ENCODE measurements at places on chromosomes 6 and 20.

- DNase-seq, result no peak
These were observed 782.8 kb downstream of the TFAP2A start for GRCh38 chr6:9632026-9632425.

DNA sequence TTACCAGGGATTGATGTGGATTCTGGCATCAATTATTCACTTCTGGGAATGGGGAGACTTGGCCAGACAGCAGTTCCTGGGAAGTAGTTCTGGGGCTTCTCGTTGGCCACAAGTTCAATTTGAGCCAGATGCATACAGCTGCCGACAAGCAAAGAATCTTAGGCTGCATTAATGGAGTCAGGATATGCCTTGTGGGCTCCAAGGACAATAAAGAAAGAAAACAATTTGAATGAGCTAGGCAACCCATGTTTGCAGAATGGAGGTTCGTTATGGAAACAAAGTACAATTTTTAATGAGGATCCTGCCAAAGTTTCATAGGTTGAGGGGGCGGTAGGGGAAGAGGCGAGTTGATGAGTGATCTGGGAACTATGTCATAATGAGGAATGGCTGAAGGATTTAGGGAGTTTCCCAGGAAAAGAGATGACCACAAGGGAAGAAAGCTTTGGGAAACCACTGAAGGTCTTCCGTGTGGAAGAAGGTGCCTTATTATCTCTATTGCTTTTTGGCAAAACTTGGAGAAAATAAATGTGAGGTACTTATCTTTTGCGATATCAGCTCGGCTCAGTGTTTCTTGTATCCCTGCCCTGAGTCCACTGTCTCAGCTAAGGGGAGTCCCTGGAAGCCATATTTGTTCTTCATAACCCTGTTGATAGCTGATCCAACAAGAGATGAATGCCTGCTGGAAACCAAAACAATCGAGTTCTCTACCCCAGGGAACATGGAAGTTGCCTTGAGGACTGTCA is 181.0 kb upstream of the ZNF217 start:
- DNase-seq, result no peak

- DNase-seq, result peak; percentile 20
These were observed 14.0 kb downstream of the POM121L2 start for GRCh38 chr6:27297857-27298730.

GRCh38 chr20:51382986-51383821 is 159.3 kb downstream of the NFATC2 start:
- DNase-seq, result no peak

DNA sequence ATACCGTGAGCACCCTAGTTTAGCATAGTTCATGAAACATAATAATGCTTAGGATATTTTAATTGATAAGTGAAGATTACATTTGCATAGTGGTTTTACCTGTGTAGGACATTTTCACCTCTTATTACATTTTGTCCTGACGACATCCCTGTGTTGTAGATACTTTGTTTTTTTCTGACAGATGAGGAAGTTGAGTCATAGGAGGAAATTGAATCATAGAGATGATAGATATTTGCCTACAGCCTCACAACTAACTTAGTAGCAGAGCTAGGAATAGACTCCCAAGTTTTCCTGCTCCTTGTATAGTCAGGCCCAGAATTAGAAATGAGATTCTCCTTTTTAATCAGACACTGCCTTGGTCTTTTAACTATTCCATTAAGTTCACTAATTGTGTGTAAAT is 100.5 kb upstream of the SUPT3H start:
- DNase-seq, result no peak

DNA sequence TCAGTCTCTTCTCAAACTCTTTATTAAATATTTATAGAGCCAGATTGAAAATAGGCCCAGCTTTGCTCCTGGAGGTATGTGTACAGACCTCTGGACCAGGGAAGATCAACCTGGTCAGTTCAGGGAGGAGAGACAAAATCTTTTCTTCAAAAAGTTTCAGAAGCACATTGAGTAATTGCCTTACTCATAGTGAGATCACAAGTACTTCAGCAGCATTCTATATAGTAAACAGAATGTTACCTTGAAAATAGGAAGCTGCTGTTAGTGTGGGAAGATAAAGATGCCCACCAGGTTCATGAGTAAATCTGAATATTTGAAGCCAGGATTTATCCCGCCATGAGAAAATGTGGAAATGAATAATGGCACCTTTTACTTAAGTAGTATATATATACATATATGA is 665.9 kb upstream of the CITED2 start:
- no peak for DNase-seq

DNA sequence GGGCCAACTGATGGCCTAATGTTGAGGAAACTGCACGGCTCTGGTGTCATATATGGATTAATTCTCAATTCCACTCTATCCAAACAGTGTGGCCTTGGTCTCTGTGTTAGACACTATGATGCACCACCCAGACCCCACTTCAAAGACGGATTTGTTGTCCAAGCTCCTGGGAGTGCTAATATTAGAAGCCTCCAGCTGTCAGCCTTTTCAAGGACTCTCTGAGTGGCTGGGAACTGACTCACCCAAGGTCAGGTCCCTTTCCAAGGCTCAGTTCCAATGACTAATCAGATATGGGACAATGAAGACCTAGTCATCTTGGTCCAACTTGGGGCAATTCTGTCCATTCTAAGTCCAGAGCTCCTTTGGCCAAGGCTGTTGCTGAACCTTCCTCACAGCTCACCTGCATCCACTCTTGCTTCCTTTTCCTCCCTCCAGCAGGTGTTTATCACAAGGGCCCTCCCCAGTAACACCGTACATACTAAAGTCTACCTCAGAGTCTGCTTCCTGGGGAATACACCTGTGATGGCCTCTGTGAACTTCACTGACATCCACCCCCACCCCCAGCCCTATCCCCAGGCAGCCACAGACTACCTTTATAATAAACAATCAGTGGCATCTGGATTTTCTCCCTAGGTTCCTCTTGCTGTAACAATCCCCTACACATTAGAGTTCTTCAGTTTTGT is 7.2 kb upstream of the IL20RA start:
- no peak for DNase-seq

DNA sequence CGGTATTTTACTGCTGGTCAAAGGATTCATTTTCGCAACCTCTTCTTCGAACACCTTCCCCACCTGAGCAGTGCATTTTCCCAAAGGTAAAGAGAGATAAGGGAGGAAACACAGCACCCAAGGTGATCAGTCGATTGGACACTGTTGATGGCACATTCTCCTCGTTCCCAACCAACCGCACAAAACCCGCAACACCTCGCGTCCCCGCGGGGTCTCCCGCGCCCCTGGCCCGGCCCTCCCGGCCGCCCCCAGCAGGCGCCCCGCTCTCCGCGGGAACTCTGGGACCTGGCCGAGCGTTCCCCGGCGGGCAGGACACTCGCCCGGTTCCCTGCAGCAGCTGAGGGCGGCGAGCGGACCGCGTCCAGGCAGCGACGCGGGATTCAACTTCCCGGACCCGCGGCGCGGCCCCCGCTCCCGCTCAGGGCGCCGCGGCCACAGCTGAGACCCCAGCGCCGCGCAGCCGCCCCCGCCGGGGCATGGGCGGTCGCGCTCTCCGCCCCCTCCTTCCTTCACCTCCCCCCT is 506 bp downstream of the RGS17 start:
- no peak for DNase-seq

DNA sequence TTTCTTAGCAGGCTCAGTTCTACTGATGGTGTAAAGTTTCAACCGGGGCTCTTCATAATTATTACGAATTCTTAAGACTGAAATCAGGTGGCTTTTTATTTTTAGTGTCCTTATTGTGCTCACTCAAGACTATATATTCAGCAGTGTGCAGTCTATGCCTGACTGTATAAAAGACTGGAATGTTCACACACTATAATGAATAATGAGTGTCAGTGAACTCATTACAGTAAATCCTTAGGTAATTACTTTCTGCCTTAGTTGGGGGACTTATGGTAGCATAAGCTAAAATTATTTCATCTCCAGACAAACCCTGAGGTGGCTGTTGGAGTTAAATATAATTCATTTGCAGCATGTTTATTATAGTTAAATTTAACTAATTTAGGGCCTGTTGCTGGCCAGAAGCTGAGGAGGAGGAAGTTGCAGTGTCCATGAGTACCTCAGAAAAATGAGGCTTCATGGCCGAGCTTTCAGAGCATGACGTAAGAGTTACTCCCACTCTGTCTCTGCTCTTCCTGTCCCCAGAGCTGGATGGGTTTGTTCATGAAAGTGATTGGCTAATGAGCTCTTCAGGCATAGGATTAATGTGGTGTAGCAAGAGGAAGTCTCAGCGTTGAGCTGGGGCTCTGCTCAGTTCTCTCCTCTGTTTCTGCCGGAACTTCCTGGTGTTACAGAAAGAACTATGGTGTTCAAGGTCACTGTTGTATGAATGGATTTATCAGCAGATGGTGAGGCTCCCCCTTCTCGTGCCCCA is 335.7 kb downstream of the NRN1 start:
- peak; percentile 51 for DNase-seq

GRCh38 chr6:157994125-157994795 is 12.6 kb downstream of the SYNJ2 start:
- no peak for DNase-seq

GRCh38 chr6:92125681-92126080 is 1293.7 kb downstream of the EPHA7 start:
- no peak for DNase-seq

DNA sequence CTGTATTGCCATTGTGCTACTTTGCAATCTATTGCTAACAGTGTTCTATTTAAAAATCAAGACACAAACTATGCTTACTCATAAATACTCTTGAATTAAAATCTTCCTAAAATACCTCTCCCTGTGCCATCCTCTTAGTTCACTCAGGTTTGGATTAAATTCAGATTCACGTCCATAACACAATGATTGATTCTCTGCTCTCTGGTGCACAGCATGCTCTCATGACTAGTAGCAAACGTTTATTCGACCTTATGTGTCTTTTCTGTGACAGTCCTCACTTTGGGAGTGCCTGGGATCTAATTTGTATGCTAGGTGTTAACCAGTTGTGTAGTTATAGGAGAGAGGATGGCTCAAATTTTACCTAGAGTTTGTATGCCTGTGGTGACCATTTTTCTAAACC is 270.4 kb upstream of the FKBP1C start:
- DNase-seq, result no peak

- peak; percentile 69 for DNase-seq
These were observed 22.7 kb upstream of the CCND3 start for GRCh38 chr6:41964201-41964887.

DNA sequence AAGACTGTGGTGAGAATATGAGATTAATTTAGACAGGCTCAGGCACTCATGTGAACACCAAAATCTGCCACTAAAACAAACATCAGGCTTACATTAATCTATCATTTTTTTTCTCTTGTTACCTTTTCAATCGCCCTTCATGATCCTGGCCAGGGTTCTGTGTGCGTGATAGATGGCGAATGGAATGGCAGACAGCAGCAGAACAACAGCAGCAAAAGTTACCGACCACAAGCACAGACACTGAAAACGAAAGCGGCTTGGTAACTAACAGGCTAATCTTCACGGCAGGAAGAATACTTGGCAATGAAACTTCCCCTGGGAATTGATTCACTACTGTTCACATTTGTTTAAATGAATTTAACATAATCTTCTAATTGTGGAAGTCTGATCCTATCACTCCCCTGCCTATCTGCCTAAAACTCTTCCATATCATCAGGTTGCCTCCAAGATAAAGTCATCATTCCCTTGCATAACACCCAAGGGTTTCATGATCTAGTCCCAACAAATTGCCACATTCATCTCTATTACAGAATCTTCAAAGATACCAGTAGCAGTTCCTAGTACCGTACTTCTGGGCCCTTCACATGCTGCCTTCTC is 28.7 kb downstream of the PTPRK start:
- no peak for DNase-seq

GRCh38 chr20:35954907-35955251 is 577 bp upstream of the SCAND1 start:
- DNase-seq, result peak; percentile 38

DNA sequence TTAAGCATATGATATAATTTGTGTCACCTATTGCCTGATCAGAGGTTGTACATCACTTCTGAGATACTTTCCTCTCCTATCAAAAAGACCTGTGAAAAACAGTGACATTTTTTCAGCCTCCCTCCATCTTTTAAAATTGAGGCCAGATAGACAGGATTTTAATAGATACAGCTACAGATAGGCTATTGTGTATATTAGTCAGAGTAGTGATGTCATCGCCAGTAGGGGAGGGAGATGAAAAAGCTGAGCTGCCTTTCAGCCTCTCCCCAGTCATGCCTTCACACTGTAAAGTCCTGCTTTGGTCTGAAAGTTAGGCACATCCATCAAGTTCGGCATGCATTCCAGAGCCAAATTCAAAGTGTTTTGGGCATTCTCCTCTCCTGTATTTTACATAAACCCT is 7.9 kb upstream of the PABPC1L start:
- peak; percentile 16 for DNase-seq

DNA sequence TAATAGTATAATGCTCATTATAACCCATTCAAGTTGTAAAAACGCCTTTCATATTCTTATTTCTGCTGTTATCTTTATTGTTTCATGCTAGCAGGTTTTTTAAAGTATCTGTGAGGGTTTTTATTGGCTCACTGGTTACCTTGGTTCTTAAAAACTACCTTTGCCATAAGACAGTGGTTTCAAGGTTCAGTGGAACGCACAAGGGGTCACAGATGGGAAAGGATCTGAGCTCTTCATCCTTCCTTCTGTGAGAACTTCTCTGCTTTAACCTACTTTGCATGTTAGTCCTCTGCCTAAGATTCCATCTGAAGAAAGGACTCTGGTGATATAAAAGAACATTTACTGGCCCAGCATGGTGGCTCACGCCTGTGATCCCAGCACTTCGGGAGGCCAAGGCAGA is 492.6 kb downstream of the CD83 start:
- DNase-seq, result no peak

GRCh38 chr20:47466704-47467459 is 34.8 kb upstream of the NCOA3 start:
- DNase-seq, result no peak

- no peak for DNase-seq
These were observed 233.5 kb downstream of the GMPR start for GRCh38 chr6:16471910-16472297.

- DNase-seq, result no peak
These were observed 15.4 kb downstream of the COL20A1 start for GRCh38 chr20:63308218-63308911.

- DNase-seq, result no peak
These were observed 43.3 kb downstream of the LRRC1 start for GRCh38 chr6:53837865-53838769.

- DNase-seq, result no peak
These were observed 182.2 kb upstream of the STXBP5 start for GRCh38 chr6:147022041-147022440.

DNA sequence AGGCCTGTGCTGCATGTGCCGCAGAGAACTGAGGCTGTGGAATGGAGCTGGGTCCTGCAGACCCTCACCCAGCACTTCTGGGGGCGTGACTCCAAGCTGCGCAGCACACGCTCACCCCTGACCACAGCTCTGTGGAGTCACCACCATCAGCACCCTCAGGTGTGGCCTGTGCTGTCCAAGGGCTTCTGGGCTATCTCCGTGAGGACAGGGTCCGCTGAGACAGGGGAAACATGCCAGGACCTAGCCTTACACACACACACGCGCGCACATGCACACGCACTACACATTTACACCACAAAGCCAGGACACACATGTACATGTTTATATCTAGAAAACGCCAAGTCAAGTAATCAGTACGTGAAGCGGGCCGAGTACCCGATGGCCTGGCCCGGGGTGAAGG is 26.8 kb upstream of the TCFL5 start:
- no peak for DNase-seq

Data from activated naive CD4-positive, alpha-beta T cell treated with anti-CD3 and anti-CD28 coated beads for 36 hours (primary cell).